ENCODE measurements at places on chromosomes 4 and X. TPM values are rescaled to one million over a fixed set of nuclear protein-coding genes. Genes with fewer than 3 reads are reported as not detected.

- no peak for DNase-seq
Observed at GRCh38 chrX:1468250-1468772, 15.6 kb upstream of the ASMTL start.

- no peak for DNase-seq
Observed at GRCh38 chrX:140510895-140511295, 6.0 kb upstream of the SOX3 start.

BMPR1B gene
- 2.4 TPM for total RNA-seq

DNA sequence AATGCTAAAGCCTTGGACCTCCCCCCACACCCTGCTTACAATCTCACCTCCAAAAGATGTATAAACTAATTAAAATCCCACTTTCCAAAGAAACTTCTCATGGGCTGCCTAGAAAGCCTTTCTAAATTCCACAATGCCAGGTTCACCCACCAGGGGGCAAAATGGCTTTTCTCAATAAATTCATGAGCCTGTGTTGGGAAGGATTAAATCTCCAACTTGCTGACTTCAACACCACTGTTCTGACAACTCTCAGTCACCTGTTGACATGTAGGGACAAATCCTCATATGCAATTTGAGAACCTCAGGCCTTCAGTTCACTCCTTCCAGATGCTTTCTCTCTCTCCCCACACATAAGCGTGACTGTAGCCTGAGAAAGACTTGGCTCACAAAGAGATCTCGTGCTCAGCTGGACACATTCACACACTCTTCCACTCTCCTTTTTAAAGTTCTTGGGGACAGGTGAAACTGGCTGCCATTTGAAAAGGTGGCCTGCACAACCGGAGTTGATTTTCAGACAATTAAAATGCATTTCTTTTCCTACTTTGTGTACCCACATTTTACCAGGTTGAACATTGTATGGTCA lies 88.6 kb upstream of the PRPS2 start:
- DNase-seq: peak; percentile 22

DNA sequence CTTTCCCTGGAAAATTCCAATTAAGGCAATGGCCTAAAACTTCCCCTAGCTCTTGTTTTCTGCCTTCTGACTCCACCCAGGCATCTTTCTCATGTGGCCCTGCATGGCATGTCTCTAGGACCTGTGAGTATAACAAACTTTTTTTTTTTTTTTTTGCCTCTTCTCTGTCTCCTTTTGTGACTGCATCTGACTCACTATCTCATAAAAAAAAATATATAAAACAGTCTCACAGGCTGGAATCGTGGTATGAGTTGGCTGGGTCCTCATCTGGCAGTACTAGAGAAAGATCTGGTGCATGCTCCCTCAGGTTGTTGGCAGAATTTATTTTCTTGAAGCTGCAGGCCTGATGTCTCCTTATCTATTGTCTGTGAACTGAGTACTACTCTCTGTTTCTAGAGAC lies 313.9 kb downstream of the TECRL start:
- no peak for DNase-seq

DNA sequence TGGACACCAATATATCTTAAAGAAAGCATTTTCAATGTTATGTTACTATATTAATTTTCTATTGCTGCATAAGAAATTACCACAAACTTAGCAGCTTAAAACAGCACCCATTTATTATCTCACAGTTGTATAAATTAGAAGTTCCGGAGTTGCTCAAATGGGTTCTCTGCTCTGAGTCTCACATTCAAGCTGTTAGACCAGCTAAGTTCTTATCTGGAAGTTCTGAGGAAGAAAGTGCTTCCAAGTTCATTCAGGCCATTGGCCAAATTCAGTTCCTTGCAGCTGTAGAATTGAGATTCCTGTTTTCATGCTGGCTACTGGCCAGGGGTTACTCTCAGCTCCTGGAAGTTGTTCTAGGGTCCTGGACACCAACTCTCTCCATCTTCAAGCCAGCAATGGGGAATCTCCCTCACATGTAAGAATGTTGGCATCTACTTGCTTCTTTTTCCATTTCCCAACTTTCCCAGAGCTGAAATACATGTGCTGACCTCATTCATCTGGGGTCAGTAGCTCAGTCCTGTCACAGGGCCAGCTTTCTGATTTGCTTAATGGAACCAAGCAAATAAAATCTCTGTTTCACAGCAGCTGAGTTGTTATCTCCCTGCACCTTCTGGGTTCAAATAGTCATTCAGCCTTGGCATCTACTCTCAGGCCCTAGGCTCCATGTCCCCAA lies 99.6 kb upstream of the INTU start:
- DNase-seq: no peak

FAM9B gene
- total RNA-seq: not detected
